ENCODE measurements at places on chromosomes 2 and 18.

DNA sequence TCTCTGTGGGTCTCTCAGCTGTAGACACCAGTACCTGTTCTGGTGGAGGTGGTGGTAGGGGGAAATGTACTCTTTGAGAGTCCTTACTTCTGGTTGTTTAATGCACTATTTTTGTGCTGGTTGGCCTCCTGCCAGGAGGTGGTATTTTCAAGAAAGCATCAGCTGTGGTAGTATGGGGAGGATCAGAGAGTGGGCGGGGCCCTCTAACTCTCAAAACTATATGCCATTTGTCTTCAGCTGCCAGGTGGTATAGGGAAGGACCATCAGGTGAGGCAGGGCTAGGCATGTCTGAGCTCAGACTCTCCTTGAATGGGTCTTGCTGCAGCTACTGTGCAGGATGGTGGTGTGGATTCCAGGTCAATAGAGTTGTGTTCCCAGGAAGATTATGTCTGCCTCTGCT lies 1100.8 kb downstream of the CNTNAP5 start:
- no peak for DNase-seq

- DNase-seq: no peak
Observed at GRCh38 chr2:218332288-218332687, 24.4 kb upstream of the CATIP start.

DNA sequence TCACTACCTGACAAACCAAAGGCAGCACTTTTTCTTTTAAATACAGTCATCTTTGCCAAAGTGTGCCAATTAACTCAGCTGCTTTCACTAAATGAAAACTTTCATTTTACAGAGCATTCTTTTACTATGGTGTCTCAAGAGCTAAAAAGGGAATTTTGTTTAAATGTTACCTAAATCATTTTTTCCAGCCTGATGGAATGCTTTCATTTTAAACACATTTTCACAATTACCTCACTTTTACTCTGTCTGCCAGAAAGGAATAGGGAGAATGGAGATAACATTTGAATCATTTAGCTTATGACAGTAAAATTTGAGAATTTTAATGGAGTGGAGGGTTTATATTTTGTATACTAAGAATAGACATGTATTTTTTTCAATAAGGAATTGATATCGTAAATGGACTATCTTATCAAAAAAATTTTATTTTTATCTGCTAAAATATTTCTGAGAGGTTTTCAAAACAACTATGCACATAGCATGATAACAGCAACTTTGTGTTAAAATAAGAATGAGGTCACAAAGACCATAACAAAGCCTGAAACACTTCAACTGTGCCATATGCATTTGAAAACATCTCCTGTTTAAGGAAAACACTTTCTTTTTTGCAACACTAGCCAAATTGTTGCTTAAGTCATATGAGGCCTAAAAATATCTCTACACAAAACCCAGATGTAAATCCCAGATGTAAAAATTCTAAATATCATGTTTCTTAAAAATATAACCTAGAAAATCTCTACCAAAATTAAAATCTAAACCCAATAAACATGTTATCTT lies 769.9 kb upstream of the FSHR start:
- no peak for DNase-seq

DNA sequence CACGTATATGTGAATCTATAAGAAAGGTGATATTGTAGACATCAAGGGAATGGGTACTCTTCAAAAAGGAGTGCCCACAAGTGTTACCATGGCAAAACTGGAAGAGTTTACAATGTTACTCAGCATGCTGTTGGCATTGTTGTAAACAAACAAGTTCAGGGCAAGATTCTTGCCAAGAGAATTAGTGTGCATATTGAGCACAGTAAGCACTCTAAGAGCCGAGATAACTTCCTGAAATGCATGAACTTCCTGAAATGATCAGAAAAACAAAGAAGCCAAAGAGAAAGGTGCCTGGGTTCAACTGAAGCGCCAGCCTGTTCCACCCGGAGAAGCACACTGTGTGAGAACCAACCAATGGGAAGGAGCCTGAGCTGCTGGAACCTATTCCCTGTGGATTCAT lies 101.0 kb downstream of the HS6ST1 start:
- no peak for DNase-seq

- DNase-seq: no peak
Observed at GRCh38 chr2:943821-944220, 6.8 kb upstream of the SNTG2 start.

GRCh38 chr2:85853499-85854165 lies 35.2 kb downstream of the ST3GAL5 start:
- no peak for DNase-seq

GRCh38 chr18:50306944-50307343 lies 19.5 kb upstream of the CXXC1 start:
- no peak for DNase-seq

DNA sequence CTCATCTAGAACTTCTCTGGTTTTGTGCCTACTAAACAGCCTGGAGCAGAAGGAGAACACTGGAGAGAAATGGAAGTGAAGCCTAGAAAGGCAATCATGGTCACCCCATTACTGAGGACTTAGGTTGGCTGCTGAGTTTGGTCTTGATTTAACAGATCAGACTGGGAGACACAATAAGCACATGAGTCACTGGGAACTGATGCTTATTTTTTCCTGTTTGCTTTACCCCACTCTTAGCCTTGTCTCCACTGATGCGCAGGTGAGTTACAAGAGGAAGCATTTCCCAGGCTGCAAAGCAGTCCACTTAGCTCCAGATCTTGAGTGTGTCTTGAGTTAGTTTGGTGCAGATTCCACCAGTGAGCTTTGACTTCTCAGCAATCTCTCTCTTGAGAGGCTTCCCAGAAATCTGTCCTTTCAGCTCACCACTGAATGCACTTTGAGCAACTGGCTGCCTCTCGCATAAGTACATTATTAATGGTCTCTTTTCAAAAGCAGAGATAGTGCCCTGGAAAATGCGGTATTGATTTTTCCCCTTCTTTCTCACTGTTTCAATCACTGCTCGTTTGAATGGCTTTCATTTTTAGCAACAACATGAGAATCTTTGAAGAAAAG lies 390.2 kb upstream of the SETBP1 start:
- no peak for DNase-seq

DNA sequence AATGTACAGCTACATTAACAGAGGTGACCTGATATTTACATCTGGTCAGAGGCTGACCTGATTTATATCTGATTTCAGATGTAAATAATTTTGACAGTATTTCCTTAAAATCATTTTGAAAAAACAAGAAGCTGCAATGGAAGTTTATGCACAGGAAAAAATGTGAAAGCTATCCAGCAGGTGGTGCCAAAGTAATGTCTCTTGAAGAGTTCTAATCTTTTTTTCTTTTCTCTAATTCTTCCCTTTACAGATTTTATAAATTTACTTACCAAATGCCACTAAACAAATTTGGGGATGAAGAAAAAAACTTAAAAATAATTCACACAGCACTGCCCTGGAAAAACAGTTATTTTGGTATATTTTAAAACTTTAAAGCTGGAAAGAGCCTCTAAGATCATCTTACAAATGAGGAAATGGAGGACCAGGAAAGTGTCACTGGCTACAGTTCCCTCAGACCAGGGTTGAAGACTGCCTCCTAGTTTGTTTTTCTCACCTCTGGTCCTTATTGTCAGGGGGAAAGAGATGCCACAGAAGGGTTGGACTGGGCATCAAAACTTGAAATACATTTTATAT lies 16.4 kb upstream of the FBLN7 start:
- DNase-seq: no peak

GRCh38 chr2:96963316-96963715 lies 23.1 kb downstream of the FAM178B start:
- no peak for DNase-seq

- no peak for DNase-seq
Observed at GRCh38 chr2:196160101-196160500, 11.3 kb downstream of the STK17B start.

DNA sequence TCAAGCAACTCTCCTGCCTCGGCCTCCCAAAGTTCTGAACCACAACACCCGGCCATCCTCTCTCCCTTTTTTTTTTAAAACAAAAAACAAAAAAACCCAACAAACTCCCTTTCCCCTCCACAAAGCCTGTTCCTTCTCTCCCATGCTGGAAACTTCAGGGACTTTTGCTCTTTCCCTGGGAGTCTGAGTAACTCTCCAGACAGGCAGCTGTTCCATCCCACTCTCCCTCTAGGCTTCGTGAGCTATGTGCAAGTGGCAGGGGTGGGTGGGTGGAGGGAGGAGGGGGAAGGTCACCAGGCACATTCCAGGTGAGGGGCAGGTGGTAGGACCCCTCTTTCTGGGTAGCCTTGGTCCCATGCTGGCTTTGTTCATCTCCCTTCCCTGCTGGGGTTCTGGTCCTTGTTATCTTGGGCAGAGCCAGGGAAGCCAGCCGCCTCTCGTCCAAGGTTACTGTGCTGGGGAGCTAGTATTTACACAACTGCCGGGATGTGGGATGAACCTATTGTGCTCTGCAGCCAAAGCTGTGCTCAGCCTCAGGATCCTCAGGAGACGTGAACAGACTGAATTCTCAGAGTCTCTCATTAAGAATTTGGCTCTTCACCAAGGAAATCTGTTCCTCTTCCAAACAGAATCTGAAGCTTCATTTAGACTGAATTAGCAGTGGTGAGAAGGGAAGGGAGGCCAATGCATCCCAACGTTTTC lies 106.9 kb downstream of the LIPG start:
- peak; percentile 14 for DNase-seq

GRCh38 chr18:29007986-29008654 lies 831.2 kb upstream of the CDH2 start:
- DNase-seq: no peak

GRCh38 chr2:128235581-128235980 lies 83.1 kb downstream of the HS6ST1 start:
- DNase-seq: no peak

GRCh38 chr18:79506191-79507075 lies 110.7 kb downstream of the NFATC1 start:
- no peak for DNase-seq

DNA sequence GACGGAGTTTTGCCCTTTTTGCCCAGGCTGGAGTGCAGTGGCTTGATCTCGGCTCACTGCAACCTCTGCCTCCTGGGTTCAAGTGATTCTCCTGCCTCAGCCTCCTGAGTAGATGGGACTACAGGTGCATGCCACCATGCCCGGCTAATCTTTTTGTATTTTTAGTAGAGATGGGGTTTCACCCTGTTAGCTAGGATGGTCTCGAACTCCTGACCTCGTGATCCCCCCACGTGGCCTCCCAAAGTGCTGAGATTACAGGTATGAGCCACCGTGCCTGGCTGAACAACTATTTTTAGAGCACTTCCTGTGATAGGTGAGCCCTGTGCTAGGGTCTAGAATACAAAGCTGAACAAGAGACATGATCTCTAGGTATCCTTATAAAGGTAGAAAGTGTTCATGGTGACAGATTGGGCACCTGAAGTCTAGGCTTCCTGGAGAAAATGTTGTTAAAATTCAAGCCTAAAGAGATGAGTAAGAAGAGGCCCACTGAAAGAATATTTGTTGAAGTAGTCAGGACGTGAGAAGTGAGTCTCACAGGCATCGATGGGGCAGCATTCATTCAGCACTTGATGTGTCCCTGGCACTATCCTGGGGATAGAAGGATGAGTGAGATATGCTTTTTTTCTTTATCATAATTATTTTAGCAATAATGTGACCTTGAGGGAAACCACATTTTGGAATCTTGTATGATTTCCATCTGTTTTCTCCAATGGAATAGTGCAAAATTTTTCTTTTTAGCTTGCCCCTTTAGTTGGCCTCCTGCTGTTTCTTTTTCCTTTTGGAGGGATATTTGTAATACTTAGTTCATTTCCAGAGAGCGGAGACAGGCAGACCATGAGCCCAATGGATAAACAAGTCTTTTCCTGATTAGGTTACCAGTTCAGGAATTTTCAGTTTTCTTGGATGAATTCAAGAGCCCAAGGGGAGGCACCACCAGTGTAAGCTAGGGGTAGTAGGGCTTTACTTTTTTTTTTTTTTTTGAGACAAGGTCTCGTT lies 5.1 kb downstream of the ZNF236 start:
- no peak for DNase-seq

DNA sequence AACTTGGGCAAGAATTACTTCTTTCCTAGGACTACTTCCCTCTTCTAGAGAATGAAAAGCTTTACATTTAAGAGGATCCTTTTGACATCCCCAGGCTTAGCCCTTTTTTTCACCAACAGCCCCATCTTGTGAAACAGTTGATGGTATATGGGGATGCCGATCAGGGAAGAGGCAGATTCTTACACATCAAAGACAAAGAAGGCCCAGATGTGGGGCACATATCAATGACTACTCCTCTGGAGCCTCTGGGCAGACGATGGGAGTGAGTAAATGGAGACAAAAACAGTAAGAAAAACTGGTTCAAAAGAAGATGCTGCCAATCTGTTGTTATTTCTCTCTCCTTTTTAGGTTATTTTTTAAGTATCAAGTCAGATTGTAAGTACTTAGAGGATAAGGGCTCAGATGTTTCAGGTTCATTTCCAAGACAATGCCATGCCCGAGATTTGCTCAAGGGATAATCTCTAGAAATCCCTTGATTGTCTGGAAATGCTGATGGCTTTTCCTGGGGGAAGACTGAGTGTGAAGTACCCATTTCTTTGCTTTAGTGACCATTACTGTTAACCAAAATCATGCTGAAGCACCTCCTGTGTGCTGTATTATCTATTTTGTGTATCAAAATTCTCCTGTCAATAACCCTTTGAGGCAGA lies 117.5 kb downstream of the EPHA4 start:
- no peak for DNase-seq

DNA sequence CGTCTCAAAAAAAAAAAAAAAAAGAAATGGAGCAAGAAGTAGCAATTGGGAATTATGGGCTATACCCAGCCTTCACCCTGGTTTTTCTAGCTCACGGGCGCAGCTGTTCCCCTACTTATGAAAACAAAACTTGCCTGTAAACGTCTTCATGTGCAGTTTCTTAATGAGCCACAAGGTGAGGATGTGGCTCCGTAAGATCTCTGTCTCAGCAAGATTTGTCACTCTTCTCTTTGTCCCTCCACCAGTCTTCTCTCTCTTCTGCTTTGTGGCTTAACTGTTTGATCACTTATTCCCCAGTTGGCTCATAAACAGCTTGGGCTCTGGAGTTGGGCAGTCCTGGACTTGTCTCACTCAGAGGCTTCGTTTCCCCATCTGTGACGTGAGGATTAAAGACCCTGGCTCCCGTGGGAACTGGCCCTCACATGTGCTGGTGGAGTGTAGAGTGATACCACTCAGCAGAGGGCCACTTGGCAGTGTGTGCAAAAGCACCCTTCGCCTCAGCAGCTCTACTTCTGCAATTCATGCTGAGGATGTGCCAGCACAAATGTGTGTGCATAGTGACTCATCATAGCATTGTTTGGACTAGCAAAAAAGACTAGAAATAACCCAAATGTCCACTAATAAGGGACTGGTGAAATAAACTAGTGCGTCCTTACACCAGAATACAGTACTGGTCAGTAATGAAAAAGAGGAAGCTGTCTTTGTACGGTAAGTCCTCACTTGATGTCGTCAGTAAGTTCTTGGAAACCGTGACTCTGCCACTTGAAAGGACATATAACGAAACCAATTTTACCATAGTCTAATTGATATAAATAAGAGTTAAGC lies 8.7 kb downstream of the CEP68 start:
- peak; percentile 96 for DNase-seq

DNA sequence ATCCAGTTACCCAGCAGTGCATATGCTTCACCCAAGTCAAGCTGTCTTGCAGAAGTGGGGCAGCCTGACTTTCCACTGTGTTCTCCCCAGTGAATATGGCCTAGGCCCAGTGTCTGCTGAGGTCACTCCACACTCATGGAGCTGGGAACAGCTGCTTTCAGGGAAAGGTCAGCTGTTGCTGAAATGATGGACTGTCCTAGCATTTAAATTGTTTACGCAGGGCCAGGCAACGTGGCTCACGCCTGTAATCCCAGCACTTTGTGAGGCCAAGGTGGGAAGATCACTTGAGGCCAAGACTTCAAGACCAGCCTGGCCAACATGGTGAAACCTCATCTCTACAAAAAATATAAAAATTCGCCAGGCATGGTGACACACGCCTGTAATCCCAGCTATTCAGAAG lies 86.5 kb downstream of the LIPG start:
- DNase-seq: no peak

- DNase-seq: no peak
Observed at GRCh38 chr2:69652206-69652605, 8.7 kb upstream of the AAK1 start.
